ENCODE measurements at places on chromosomes 13 and 19.
A peak's percentile ranks its signal among the peaks of the same experiment; 100 is the strongest.

GRCh38 chr19:19661141-19661674, 2.3 kb downstream of the ATP13A1 start:
- H3K27me3 ChIP-seq = no peaks in the 10 kb centered on the region
- peak overlapping the region; percentile 95 for H3K4me3 ChIP-seq
- no peak for DNase-seq
- peaks cover 32% of the 10 kb centered on the region for H3K36me3 ChIP-seq
- peak overlapping the region; percentile 94 for H3K27ac ChIP-seq
- H3K4me1 ChIP-seq = peaks cover 18% of the 10 kb centered on the region

DNA sequence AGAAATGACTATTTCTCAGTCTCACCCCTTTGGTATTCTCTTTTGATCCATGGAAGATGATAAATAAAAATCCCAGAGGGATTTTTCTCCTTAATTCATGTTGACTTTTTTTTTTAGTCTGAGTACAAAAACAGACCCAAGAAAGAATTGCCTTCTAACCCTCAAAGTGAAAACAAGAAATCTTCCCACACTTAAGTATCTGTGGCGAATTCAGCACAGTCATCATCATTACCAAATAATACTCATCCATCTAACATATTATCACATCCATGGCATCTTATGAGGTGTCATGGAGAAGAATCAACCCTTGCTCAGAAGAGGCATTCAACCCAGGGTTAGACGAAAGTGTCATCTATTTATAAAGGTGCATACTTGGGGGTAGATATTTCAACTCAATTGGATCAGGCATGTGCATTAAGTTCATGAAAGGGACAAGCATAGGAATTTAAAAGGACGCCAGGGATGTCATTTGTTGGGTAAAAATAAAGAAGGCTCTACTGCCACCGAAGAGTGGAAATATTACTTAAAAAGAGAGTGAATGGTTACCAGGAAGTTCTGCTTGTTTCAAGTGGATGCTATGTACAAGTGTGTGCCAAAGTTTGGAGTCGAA, 101.9 kb downstream of the FLT1 start:
- H3K27me3 ChIP-seq = no peaks in the 10 kb centered on the region
- no peaks in the 10 kb centered on the region for H3K4me1 ChIP-seq
- no peaks in the 10 kb centered on the region for H3K36me3 ChIP-seq
- no peak for DNase-seq
- no peak overlapping the region for H3K4me3 ChIP-seq
- no peak overlapping the region for H3K27ac ChIP-seq

- peak overlapping the region; percentile 79 for H3K4me3 ChIP-seq
- DNase-seq = no peak
- peak overlapping the region; percentile 78 for H3K27ac ChIP-seq
- H3K4me1 ChIP-seq = peaks cover 18% of the 10 kb centered on the region
- peaks cover 2% of the 10 kb centered on the region for H3K27me3 ChIP-seq
- no peaks in the 10 kb centered on the region for H3K36me3 ChIP-seq
Observed at GRCh38 chr19:14495672-14496028, 277 bp downstream of the GIPC1 start.

GRCh38 chr19:33395561-33396550, 22.3 kb downstream of the CEBPG start:
- no peaks in the 10 kb centered on the region for H3K36me3 ChIP-seq
- DNase-seq = no peak
- no peaks in the 10 kb centered on the region for H3K27me3 ChIP-seq
- no peak overlapping the region for H3K4me3 ChIP-seq

- H3K27ac ChIP-seq = no peak overlapping the region
- no peaks in the 10 kb centered on the region for H3K36me3 ChIP-seq
- H3K4me3 ChIP-seq = no peak overlapping the region
- peaks cover 4% of the 10 kb centered on the region for H3K4me1 ChIP-seq
- peaks cover 38% of the 10 kb centered on the region for H3K27me3 ChIP-seq
Observed at GRCh38 chr19:271856-272255, 19.3 kb downstream of the PLPP2 start.

Data from activated naive CD8-positive, alpha-beta T cell treated with anti-CD3 and anti-CD28 coated beads, Interleukin-2, amount 50 U/mL, for 24 hours (primary cell).